ENCODE measurements at places on chromosomes 7 and 10.

DNA sequence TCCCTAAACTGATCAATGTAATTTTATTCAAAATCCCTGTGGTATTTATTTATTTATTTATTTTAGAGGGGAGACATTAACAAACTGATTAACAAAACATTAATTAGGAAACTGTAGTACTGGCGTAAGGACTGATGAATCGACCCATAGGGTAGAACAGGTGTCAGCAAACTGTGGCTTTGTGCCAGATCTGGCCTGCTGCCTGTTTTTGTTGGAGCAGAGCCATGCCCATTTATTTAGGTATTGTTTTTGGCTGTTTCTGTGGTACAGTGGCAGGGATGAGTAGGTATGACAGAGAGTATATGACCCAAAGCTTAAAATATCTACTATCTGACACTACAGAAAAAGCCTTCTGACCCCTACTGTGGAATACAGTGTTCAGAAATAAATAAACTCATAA, 332.5 kb upstream of the ETV1 start:
- no peak for DNase-seq

- DNase-seq = no peak
Observed at GRCh38 chr10:51788273-51788672, 88.9 kb upstream of the CSTF2T start.

DNA sequence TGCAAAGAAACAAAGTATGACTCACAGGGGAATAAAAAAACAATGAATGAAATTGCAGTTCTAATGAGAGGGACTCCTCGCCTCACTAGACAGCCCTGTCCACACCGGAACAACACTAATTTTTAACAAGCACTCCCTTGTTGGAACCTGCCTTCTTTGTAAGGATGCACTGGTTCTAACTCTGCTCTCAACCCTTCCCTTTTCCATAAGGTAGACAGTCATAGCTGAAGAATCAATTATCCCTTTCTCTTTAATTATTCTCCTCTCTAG, 65.1 kb downstream of the TSPAN12 start:
- DNase-seq = no peak

DNA sequence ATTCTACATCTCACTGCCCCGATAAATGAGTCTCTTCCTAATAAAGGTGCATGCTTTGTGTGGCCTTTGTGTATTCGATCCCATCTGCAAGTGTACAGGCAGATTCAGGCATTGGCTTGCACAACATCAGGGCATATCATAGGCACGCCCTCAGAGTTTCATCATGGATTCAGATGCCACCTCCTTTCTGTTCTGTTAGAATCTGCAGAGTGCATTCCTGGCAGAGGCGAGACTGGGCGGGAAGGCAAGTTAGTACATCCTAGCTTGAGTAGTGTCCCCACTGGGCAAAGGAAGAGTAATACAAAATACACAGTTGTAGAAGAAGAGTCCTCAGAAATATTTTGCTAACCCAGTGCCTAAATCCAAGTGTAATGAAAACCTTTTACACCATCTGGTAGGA, 346.5 kb upstream of the GALNT17 start:
- no peak for DNase-seq

GRCh38 chr10:64773357-64773756, 1252.2 kb downstream of the REEP3 start:
- no peak for DNase-seq

DNA sequence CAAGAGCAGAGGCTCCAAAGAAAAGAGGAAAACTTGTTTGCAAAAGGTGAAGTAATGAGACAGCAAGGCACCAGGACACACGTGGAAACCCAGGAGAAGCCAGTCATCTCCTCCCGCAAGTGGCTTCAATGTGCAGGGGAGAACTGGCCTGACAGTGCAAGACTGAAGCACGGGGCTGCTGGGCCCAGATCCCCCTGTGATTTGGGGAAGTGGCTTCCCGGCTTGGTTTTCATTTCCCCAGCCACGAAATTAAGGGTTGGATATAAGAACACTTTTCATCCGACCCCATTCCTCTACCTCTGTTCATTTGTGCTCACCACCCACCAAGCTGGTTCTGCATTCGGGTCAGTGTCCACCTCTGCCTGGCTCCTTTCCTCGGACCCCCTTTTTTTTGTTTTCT, 306.4 kb downstream of the FGFR2 start:
- DNase-seq = no peak

- DNase-seq = no peak
Observed at GRCh38 chr7:46210467-46210866, 289.4 kb upstream of the IGFBP3 start.

DNA sequence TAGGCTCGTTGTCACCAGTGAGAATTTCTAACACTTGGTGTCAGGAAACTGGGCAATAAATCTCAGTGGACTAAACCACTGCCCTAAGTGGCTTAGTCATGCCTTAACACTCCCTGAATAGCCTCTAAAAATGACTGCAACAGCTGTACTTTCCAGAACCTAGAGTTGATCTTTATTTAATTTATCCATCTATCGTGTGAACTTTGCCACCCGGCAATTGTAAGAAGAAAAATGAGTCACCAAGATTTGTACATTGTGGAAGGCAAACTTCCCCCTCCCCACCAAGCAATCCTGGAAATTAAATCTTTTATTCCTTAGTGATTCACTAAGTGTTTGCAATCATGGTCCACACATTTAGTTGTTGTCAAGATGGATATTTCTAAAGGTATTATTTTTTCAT, 47.1 kb downstream of the NXPH1 start:
- no peak for DNase-seq

DNA sequence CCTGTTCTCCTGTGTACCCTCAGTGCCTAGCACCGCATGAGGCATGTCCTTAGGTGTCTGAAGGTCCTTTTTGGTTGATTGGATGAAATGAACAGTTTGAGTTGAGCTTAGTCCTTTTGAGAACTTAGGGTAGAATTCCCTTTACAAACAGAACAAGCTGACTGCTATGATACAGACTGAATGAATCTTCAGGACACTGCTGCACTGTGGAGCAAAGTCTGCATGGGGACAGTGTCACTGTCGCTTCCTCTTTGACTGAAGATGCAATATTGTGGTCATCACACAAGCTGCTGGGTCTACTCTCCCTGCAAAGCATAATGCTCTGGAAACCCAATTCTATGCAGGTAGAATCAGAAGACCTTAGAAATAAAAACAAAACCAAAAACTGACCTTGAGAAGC, 8.6 kb upstream of the PLAU start:
- no peak for DNase-seq

DNA sequence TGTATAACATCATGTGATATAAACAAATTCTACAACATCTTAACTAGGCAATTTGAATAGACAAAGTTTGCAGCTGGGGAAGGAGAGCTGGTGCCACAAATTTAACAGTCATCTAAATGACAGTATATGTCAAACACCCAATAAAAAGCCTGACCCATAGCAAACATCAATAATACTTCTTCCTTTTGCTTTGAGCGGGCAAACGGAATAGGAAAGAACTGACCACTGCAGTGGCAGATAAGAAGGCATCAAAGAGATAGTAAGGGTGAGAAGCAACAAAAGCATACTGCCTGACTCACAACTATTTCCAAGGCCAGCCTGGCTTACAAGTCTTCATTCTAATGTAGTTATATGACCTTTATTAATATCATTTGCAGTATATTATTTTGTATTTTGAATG, 99.9 kb downstream of the LRRN3 start:
- no peak for DNase-seq

Measured in activated CD8-positive, alpha-beta memory T cell treated with anti-CD3 and anti-CD28 coated beads for 1 hour (primary cell).